ENCODE measurements at places on chromosomes 1 and 21. TPM values are rescaled to one million over a fixed set of nuclear protein-coding genes. Genes with fewer than 3 reads are reported as not detected.
A peak's percentile ranks its signal among the peaks of the same experiment; 100 is the strongest.

GRCh38 chr21:37628362-37628761 lies 261.8 kb downstream of the DYRK1A start:
- no peak for DNase-seq

DNA sequence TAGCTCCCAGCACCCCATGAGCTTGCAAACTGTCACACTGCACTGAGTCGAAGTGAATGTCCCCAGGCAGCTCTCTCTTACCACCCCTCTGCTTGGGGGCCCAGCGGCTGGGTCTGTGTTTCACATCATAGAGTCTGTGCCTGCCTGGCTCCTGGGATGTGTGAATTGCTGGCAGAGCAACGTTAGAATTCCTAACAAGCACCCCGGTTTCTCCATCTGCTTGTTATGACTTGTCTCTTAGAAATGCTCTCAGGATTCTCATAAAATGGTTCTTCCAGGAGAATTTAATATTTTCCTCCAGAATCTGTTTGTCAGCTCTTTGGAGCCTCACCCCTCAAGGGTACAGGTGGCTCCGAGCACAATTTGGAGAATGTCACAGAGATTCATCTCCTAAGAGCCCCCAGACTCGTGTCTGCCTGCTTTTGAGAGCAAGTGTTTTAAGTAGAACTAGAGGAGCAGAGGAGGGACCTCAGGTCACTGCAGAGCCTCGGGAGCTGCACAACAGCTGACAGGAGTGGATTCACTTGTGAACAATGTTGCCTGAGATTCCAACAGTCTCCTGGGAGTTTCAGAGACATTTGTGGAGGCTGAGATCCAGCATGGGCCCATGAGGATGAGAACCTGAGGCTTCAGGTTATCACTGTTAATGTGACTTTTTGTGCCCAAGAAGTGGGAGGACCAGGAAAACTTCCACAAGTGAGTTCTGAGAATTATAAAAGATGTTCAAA lies 131.5 kb downstream of the KCNJ6 start:
- no peak for DNase-seq

DNA sequence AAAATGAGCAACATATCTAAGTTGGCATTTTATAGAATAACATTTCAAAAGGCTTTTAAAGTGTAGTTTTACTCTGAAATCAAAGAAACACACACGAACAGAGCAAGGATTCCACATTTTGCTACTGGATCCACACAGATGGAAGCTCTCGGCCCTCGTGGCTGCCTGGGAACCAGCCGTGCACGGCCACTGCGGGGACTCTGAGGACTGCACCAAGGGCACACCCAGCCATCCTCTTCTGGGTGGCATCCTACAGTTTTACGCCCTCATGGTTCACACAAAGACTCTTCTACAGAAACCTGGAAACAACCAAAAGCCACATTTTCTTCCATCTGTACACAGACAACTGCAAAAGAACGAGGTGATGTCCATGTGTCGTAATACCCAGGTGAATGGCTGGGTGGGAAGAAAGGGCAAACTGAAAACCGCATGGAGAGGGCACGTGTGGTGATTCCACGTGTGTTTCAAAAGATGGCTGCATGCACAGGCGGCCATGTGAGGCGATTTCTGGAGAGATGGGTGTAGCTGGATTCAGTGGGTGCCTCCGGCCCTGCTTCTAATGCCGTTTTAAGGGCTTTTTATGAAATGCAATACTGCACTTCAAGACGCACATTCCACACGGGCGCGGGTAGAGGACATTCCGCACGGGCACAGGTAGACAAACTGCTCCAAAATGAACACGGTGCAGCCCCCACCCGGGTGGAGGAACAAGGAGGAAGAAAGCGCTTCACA lies 8.1 kb downstream of the POFUT2 start:
- no peak for DNase-seq

DNA sequence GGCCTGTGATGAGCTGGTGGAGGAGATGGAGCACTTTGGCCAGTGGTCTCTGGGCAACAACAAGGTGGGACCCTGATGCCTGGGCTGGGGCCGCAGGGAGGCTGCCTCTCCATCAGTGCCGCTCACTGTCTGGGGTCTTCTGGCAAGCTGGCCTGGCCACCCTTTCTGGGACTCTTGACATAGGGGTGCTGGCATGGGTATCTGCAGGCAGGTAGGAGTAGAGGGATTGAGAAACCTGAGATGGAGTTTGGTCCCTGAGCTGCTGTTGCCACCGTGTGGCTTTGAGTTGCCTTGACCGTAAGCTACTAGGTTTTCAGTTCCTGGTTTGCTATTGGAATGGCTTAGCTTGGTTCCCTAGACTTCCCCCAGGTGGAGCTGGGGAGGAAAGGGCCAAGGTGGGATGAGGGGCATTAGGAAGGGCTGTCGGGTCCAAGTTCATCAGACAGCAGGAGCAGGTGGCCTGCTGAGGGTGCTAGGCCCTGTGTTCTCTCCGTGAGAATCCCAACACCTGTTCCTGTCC lies 13.2 kb upstream of the MFN2 start:
- DNase-seq: peak; percentile 83

- no peak for DNase-seq
Observed at GRCh38 chr1:236508593-236509027, 15.2 kb upstream of the LGALS8 start.

DNA sequence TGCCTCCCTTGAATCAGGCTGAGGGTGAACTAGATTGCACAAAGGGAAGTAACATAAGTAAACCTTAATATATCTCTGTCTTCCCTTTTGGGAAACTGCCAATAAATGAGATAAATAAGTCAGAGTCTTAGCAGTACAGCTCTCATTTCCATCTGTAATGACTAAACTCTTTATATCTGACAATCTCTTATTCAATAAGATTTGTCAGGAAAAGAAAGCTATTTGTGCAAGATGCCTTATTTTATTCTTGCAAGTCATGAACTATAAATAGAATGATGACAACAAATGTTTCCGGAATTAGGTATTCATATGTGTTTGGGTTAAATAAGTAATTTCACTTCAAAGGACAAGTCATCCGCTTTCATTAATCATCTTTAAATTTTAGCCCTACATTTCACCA lies 229.2 kb downstream of the PTGER3 start:
- DNase-seq: no peak

DNA sequence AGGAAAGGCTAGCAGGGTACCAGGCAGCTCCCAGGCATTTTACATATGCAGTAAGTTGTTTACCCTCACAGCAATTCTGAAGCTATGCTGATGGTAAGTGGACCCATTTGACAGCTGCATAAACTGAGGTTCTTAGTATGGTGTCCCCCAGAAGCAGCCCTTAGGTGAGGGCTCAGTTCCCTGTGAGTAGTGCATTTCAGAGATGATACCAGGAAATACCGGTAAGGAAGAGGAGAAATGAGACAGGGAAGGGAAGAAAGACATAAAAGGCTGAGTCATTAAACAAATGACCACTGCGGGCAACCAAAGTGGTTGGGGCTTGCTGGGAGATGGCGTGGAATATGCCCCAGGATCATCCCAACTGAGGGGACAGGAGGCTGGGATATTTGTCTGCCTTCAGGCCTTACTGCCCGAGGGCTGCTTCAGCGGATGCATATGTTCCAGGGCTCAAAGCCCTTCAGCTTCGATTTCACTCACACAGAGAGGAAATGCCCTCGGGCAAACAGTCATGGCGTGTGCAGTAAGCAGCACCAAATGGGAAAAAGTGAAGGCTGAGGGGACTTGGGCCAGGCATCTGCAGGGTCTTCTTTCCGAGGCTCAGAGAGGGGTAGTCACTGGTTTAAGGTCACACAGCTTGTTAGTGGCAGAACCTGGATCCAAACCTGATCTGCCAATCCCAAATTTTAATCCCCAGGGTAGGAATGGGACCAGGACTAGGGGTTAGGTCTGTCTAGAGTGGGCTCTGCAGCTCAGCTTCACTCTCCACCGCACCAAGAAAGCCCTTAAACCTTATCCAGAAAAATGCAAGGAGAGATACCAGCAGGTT lies 133.7 kb upstream of the RUNX3 start:
- no peak for DNase-seq

DNA sequence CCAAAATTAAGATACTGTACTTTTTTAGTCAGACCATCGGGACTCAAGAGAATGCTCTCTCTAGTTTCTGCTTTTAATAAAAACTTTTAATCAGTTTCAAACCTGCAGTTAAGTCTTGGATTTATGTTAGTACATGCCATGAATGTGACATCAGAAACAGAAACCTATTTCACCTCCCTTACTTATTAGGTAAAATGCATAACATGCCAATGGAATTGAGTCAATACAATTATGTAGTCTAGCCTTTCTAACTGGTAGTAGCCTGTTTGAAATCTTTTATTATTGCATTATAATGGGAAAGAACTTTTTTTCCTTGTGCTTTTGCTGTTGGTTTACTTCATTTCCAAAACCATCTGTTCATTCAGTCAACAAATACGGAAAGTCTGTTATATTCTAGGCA lies 4.8 kb downstream of the PHACTR4 start:
- DNase-seq: no peak

GRCh38 chr21:24276204-24276603 lies 1331.1 kb downstream of the MRPL39 start:
- DNase-seq: no peak

The TMCC2 gene
- 5.2 TPM for total RNA-seq

The NBPF4 gene
- total RNA-seq: not detected

The PPIAL4G gene
- not detected for total RNA-seq

The SLFNL1 gene
- total RNA-seq: 0.57 TPM

The RBP7 gene
- total RNA-seq: not detected

The KCNH1 gene
- not detected for total RNA-seq

All from OCI-LY7 (cell line).